ENCODE measurements at places on chromosomes 6 and 20. TPM values are rescaled to one million over a fixed set of nuclear protein-coding genes. Genes with fewer than 3 reads are reported as not detected.
A peak's percentile ranks its signal among the peaks of the same experiment; 100 is the strongest.

The PRRC2A gene
- 278 TPM for total RNA-seq

The CALHM5 gene
- total RNA-seq = not detected

The PPIL6 gene
- 0.53 TPM for total RNA-seq

The MLN gene
- not detected for total RNA-seq

The ITCH gene
- 59.7 TPM for total RNA-seq

The DTD1 gene
- 18.7 TPM for total RNA-seq

The SLC35B2 gene
- total RNA-seq = 28.4 TPM

DNA sequence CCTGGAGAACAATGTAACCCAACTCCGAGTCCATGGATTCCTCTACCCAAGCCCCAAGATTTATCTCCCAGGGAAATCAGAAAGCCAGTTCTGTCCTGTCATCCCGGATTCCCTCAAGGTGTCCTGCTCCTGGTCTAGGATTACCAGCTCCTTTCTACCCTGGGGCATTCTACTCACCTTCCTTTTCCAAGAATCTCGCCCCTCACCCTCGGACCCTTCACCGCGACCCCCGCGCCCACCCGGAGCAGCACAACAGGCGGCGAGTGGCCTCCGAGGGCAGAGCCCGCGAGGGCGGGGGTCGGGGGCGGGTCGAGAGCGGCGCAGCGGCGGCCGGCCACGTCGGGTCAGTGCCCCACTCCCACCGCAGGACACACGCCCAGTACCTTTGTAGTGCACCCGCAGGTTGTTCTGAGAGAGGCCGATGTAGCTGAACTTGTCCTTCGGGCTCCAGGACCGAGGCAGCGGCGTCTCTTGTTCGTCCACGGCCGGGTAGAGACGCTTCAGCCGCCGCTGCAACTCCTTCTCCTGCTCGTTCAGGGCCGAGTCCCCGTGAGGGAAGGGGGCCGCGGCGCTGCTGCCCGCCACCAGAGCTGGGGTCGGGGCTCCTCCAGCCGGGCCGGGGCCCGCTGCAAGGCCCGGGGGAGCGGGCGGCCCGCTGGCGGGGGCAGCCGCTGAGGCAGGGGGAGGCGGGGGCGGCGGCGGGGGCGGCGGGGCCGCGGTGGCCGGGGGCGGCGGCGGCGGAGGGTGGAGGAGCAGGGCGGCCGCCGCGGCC, 897 bp downstream of the RANBP9 start:
- peak overlapping the region; percentile 98 for H3K4me3 ChIP-seq
- H3K4me1 ChIP-seq = peaks cover 33% of the 10 kb centered on the region
- H3K27ac ChIP-seq = peak overlapping the region; percentile 93

- DNase-seq = peak; percentile 30
- H3K27ac ChIP-seq = peak overlapping the region; percentile 92
- H3K36me3 ChIP-seq = peaks cover 62% of the 10 kb centered on the region
- H3K4me3 ChIP-seq = peak overlapping the region; percentile 66
Measured at GRCh38 chr6:136593748-136594490, 43.7 kb upstream of the MAP7 start.

GRCh38 chr6:111086685-111087084, 618 bp upstream of the SLC16A10 start:
- no peaks in the 10 kb centered on the region for H3K36me3 ChIP-seq
- DNase-seq = no peak
- peak overlapping the region; percentile 80 for H3K4me3 ChIP-seq
- H3K4me1 ChIP-seq = peaks cover 23% of the 10 kb centered on the region
- H3K27ac ChIP-seq = peak overlapping the region; percentile 52
- H3K27me3 ChIP-seq = peaks cover 2% of the 10 kb centered on the region

DNA sequence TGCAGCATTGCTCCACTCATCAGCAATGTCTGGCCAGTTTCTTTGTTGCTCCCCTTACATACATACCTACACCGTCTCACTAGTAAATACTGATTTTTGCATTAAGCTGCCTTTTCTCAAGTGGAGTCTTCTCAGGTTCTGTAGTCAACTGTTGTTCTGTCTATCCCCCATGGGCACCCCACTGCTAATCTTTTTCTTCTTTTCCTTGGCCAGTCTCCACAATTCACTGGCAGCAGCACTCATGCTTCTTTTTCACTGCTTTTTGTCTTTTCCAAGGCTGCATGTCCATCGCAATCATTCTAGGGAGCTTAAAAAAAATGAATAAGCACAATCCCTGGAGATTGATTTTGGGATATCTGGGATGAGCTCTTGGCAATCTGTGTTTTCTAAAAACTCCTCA, 10.3 kb upstream of the ERVFRD-1 start:
- peaks cover 16% of the 10 kb centered on the region for H3K36me3 ChIP-seq
- no peak overlapping the region for H3K4me3 ChIP-seq
- peaks cover 16% of the 10 kb centered on the region for H3K4me1 ChIP-seq
- H3K27me3 ChIP-seq = no peaks in the 10 kb centered on the region
- no peak overlapping the region for H3K27ac ChIP-seq

- peaks cover 29% of the 10 kb centered on the region for H3K27me3 ChIP-seq
- DNase-seq = no peak
- H3K4me1 ChIP-seq = no peaks in the 10 kb centered on the region
- peak overlapping the region; percentile 43 for H3K4me3 ChIP-seq
Measured at GRCh38 chr6:142087950-142088857, 44.5 kb upstream of the GJE1 start.

GRCh38 chr6:4272996-4273395, 137.6 kb upstream of the ECI2 start:
- no peak overlapping the region for H3K4me3 ChIP-seq
- no peak overlapping the region for H3K27ac ChIP-seq
- H3K27me3 ChIP-seq = peaks cover 6% of the 10 kb centered on the region

DNA sequence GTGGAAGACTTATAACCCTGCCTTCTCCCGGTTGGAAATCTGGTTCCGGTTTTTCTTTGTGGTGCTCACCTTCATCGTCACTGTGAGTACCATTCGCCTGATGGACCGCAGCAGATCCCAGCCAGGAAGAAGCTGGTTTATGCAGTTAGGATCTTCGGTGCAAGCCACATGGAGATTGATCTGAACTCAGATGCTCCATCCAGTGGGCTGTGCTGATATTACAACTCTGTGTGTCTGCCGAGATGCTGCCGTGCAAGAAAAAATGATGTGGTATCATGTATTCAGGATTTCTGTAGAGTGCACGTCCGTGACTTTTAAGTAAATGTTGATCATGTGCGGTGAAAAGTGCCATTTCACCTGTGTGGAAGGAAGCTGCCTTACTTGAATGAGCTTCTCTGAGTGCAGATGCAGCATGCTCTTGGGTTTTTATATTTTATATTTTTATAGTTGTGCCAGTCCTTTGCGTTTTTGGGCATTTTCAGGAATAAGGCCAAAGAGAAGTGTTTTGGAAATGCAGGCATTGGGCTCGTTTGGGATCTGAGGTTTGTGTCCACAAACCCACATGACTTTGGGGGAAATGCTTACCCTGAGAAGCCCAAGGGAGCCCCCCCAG, 39.2 kb downstream of the DYNLT1 start:
- H3K27me3 ChIP-seq = no peaks in the 10 kb centered on the region
- H3K4me1 ChIP-seq = peaks cover 4% of the 10 kb centered on the region
- H3K4me3 ChIP-seq = no peak overlapping the region
- DNase-seq = no peak

DNA sequence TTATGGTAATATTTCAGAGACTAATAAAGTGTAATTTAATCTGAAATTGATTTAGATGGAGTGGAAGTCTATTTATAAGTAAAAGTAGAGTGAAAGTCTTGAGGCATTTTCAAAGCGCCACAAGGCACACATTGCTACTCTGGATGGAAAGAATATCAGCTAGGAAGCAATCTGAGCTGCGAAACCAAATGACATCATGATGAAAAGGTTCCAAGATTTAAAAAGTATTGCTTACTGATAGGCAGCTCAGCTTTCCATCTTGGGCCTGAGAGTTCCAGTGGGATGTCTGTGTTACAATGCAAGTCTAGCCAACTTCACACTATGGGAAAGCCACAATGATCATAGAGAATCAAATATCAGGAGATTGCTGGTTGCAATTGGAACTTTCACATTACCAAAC, 126.9 kb upstream of the VGLL2 start:
- H3K36me3 ChIP-seq = no peaks in the 10 kb centered on the region
- H3K27ac ChIP-seq = no peak overlapping the region
- no peaks in the 10 kb centered on the region for H3K27me3 ChIP-seq
- no peak overlapping the region for H3K4me3 ChIP-seq
- no peaks in the 10 kb centered on the region for H3K4me1 ChIP-seq
- DNase-seq = no peak

DNA sequence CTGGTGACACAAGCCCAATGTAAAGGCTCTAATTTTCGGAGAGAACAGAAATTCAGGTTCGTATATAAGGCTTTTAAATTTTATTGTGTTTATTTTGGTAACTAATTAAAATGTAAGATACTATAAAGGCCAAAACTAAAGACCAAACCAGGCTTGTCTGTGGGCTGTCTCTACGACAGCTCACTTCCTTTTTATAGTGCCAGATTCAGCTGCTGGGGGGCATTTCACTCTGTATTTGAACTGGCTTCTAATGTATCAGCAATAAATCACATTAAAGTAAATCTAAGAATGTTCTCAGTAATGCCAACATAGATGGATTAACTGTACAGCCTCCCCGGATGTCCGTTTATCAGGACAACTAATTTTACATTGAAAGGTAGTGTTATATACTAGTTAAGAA, 31.1 kb upstream of the STXBP5 start:
- no peaks in the 10 kb centered on the region for H3K36me3 ChIP-seq
- H3K4me1 ChIP-seq = no peaks in the 10 kb centered on the region
- no peaks in the 10 kb centered on the region for H3K27me3 ChIP-seq

DNA sequence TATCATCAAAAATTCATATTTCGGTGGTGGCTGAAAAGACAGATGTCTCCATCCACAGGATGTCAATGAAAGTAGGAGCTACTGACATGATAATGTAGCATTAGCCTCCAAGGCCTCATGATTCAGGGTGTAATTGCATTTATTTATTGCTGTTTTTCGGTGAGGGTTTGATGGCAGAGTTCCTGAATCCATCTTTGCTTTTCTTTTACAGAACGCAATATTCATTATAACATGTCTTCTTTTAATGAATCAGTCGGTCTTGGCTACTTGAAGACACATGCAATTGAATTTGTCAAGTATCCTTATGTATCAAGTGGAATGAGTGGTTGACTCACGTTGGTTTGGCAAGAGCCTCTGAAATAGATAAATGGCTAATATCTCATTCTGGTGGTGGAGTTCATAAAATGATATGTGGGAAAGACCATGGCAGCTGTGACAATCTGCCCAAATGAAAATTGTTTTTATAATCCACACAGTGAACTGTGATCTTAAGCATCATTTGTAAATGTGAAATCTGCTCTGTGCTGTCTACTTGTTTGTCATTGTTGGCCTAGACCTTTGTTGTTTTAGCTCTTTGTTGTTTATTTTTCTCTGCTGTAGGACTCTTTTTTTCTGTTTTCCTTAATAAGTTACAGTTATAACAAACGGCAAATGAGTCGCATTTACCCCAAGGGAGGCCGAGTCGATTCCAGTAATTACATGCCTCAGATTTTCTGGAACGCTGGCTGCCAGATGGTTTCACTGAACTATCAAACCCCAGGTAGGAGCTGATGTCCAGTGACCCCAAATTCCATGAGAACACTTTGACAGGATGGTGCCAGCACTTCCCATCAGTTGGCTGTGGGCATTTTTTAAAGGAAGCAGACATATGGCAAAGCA, 105.7 kb upstream of the LAMP5 start:
- H3K27me3 ChIP-seq = no peaks in the 10 kb centered on the region
- no peak overlapping the region for H3K27ac ChIP-seq
- H3K4me1 ChIP-seq = no peaks in the 10 kb centered on the region
- DNase-seq = no peak

- H3K27ac ChIP-seq = peak overlapping the region; percentile 94
- H3K4me3 ChIP-seq = peak overlapping the region; percentile 95
- no peak for DNase-seq
- peaks cover 9% of the 10 kb centered on the region for H3K36me3 ChIP-seq
- no peaks in the 10 kb centered on the region for H3K27me3 ChIP-seq
- H3K4me1 ChIP-seq = peaks cover 26% of the 10 kb centered on the region
Measured at GRCh38 chr20:49937027-49937929, 1.1 kb downstream of the RNF114 start.
